ENCODE measurements at places on chromosomes 6 and 20.

DNA sequence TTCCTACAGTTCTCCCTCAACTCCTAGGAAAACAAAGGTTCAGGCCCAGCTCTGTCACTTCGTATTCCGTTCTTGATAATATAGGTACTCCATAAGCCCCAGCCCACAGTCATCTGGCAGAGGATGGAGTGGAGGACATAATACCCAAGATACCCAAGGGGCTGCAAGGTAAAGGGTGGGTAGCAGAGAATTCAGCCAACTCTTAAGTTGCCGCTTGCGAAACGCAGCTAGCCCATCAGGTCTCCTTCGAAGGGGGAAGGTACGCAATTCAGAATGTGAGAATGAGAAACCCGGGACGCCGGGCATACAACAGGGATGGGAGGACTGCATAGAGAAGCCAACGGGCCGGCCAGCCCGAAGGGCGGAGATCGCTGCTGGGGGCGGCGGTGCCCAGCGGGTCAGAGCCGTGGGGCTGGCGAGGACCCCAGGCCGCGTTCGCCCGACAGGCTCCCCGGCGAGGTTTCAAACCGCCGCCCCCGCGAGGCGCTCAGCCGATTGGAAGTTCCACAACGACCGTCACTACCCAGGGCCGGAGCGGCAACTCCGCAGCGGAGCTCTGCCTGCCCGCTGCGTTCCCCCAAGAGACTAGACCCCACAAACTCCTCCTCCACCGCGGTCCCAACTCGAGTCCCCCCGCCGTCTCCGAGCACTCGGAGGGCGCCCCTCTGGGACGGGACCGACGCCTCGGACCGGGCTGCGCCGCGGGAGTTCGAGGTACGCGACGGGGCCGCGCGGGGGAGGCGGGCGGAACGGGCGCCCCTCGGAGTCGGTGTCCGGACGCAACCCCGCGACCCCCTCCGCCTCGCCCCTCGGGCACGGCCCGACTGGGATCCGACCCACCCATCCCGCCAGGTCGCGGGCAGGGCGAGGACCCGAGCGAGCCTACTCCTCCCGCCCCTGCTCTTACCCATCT is 911 bp downstream of the CDK19 start:
- DNase-seq: peak; percentile 80

DNA sequence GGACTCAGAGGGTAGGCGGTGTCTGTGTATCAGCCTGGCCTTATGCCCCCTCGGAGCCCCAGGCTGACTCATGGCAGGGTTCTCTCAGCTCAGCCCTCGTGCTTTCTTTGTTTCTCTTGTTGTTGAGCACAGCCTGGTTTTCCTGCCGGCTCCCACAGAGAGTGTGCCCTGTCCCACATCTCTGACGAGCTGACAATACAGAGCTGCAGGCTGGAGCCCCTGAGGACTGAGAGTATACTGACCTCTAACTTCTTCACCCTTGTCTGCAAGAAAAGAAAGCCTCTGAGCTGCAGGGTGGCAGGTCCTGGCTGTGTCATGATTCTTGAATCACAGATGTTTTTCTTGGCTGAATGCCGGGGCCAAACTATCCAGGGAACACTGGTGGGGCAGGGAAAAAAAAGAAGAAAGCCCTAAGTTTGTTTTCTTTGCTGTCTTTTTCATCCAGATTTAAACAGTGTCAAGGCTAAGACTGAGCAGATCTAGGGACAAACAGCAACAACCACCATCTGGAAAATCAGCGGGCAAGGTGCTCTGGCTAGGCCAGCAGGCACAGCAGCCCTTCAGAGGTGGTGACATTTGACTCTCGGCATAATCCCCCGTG is 63.3 kb upstream of the ZNF133 start:
- DNase-seq: no peak

GRCh38 chr6:76942203-76942966 is 520.9 kb downstream of the HTR1B start:
- DNase-seq: no peak

DNA sequence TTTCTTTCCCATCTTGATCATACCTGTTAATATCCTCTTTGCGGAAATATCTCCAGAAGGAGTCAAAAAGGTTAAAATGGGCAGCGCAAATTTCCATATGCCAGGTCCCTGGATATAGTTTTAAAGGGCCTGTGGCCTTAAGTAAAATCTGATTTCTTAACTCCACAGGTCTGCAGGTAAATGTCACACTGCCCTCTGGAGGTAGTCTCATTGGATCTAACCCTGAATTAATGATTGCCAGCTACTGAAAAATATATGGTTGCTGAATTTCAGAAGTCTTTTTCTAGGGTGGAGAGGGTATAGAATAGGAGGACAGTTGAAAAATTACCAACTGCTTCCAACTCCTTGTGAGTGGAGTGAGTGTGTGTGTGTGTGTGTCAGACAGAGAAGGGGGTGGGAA is 8.5 kb downstream of the MOXD1 start:
- DNase-seq: no peak

- DNase-seq: no peak
Measured at GRCh38 chr6:130602151-130602770, 224.9 kb upstream of the SMLR1 start.

GRCh38 chr6:168158213-168158979 is 79.4 kb upstream of the FRMD1 start:
- no peak for DNase-seq

GRCh38 chr6:133542056-133542821 is 301.1 kb downstream of the EYA4 start:
- DNase-seq: no peak

DNA sequence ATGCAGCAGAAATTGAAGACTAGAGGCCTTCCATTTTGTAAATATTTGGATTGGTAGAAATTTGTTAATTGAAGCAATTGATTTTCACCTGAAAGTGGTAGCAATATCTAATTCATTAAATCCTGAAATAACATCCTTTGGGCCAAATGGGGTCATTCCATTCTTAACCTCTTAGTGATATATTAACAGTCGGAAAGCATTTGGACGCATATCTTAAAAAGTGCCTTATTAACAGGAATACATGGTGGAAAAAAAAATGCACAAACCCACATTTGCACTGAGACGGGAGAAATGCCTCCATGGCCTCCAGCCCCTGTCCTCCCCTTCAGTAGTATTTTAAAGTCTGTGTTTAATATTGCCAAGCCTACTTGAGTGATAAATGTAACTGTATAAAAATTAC is 205.5 kb downstream of the TFAP2B start:
- DNase-seq: no peak

GRCh38 chr20:62831854-62832211 is 15.0 kb downstream of the COL9A3 start:
- no peak for DNase-seq

GRCh38 chr6:170292407-170293158 is 1.7 kb upstream of the DLL1 start:
- DNase-seq: no peak

GRCh38 chr6:88612631-88613030 is 350.8 kb downstream of the RNGTT start:
- no peak for DNase-seq

GRCh38 chr6:63804381-63804956 is 168.9 kb downstream of the PHF3 start:
- DNase-seq: no peak

- no peak for DNase-seq
Measured at GRCh38 chr6:38269461-38270172, 370.1 kb downstream of the BTBD9 start.

GRCh38 chr6:72419966-72420365 is 201.9 kb upstream of the KCNQ5 start:
- DNase-seq: no peak

GRCh38 chr20:31547720-31548298 is 33.6 kb downstream of the HM13 start:
- no peak for DNase-seq

GRCh38 chr6:106452628-106453027 is 92.1 kb downstream of the CRYBG1 start:
- no peak for DNase-seq

- DNase-seq: no peak
Measured at GRCh38 chr6:431504-431903, 40.0 kb downstream of the IRF4 start.

DNA sequence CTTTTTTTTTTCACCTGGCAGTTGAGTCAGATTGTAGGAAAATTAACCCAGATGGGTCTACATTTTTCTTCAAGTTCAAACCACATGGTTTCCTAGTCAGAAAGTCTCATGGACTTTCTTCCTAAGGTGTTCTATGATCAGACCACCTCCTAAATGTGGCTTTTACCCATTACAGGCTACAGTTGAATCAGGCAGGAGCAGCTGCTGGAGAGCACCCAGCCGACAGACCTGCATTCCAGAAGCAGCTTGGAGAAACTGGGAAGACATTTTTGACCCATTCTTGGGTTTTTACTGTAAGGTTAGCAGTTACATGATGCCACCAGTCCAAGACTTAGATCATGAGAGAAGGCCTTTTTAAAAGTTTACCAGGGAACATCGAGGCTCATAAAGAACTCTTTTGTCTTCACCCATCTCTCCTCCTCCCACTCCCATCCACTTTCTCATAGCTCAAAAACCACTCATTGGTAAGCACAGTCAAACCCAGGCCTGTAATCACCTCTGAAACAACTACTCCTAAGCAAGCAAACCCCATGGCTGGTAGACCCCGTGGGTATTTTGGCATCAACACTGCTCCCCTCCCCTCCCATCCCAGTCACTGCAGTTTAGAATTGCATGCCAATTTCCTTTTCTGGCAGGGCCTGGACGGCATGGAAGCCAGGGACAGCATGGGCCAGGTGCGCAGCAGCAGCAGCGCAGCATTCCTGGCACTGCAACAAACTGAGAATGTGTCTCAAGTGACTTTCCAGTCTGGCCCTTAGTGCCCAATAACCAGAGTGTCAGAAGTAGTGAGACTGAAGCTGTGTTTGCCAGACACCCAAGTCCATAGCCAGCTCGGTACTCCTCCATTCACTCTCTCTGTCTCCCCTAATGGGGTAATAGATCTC is 113.7 kb downstream of the CLIC5 start:
- DNase-seq: no peak

DNA sequence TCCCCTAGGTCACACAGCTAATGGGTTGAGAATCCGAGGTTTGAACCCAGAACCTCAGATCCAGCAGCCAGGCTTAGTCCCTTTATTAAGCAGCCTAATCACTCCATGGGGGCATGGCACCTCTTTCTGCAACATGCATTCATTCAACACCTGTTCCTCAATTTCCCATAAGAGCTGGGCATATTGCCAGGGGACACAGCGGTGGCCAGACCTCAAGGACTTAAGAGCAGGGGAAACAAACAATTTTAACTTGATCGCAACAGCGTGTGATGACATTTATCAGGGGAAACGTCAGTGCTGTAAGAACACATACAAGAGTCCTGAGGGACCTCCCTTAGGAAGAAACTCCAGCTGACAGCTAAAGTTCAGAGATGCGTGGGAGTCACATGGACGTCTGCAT is 267.4 kb upstream of the CDH4 start:
- no peak for DNase-seq

- peak; percentile 45 for DNase-seq
Measured at GRCh38 chr6:53795702-53796450, 1.1 kb downstream of the LRRC1 start.

DNA sequence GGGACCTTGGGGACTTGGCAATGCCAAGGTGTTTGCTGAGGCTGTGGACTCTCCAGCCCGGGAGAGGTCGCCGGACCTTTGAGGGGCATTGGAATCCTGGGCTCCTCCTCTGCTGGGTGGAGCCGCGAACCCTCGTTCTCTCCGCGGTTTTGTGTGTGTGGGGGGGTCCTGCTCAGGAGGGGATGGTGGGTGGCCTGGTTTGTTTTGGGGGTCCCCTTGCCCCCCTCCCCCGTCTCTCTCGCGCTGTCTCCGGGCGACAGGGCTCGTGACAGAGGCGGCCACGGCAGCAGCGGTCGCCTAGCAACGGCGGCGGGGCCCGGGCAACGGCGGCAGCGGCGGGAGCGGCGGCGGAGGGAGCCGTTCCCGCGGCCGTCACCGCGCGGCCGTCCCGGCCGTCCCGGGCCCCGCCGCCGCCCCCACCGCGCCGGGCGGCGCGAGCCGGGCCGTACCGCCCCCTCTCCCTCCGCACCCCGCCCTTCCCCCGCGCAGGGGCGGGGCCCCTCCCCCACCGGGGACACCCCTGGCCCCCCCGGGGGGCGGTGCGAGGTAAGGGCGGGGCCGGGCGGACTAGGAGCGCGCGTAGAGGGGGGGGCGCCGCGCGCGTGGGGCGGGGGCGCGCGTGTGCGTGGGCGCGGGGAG is 7.8 kb downstream of the SYNGAP1 start:
- peak; percentile 70 for DNase-seq

DNA sequence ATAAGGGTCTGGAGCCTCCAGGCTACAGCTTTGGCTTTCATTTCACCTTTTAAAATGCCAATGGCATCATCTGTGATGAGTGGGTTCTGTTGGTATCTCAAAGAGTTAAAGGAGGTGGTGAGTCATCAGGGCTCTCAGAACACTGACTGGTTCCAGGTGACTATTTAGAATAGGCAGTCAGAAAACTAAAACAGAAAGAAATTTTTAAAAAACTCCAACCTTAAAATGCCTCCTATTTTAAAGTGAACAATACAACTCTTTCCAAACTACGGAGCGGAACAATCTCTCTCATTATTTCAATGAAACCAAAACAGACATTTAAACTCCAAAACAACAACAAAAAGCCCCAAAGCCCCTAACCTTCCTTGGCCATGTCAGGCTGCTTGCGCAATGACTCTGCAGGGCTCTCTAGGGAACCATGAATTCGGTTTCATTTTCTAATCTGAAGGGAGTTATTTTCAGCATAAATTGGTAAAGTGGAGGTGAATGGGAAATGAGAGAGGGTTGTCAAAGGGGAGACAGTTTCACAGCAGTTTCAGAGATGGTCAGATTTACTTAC is 194.9 kb downstream of the KIF6 start:
- DNase-seq: no peak
